RWPE1 (cell line): ENCODE measurements at places on chromosomes 1 and 21.

- no peak for DNase-seq
Measured at GRCh38 chr21:41874611-41875010, 4.5 kb downstream of the PRDM15 start.

DNA sequence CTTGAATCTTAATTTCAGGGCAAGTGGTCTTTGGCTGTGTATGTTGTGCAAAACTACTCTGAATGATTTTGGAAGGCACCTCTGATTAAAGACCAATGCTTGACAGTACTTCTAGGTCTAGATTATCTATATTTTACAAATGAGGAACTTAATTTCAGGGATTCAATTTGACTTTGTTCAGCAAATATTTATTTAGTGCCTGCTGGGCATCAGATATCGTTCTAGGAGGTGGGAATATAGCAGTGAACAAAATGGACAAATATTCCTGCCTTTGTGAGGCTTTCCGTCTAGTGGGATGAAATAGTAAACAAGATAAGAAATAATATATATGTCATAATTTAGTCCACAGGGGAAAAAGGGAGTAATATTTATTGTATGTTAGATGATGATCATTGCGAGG, 4.7 kb downstream of the ZNF326 start:
- DNase-seq: no peak

DNA sequence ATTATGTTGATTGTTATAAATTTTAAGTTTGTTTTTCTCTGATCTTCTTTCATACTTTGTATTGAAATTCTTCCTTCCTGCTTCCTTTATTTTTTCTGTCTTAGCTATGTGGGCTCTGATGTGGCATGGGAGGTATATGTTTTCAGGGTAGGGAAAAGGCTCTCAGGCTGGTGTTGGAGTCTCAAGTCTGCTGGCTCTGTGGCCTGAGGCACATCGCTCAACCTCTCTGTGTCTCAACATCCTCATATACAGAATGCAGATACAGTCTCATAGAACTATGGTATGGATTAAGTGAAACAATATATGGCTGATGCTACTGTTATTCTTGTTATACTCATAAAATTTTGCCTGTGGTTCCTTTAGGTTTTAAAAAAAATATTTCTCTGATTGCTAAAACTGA, 105.9 kb downstream of the KCNN3 start:
- DNase-seq: no peak

DNA sequence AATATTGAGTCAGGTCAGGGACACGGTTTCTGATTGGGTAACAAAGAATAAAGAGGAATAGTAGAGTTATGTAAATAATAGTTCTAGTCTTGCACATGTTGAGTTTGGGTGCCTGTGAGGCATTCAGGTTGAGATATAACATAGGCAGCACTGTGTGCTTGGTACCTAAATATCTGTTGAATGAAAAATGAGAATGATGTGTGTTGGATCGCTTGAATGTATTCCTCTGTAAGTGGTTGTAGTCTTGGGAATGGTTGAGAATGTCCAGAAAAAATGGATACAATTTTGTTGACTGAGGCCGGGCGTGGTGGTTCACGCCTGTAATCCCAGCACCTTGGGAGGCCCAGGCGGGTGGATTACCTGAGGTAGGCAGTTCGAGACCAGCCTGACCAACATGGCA, 116.3 kb upstream of the HNRNPU start:
- no peak for DNase-seq

DNA sequence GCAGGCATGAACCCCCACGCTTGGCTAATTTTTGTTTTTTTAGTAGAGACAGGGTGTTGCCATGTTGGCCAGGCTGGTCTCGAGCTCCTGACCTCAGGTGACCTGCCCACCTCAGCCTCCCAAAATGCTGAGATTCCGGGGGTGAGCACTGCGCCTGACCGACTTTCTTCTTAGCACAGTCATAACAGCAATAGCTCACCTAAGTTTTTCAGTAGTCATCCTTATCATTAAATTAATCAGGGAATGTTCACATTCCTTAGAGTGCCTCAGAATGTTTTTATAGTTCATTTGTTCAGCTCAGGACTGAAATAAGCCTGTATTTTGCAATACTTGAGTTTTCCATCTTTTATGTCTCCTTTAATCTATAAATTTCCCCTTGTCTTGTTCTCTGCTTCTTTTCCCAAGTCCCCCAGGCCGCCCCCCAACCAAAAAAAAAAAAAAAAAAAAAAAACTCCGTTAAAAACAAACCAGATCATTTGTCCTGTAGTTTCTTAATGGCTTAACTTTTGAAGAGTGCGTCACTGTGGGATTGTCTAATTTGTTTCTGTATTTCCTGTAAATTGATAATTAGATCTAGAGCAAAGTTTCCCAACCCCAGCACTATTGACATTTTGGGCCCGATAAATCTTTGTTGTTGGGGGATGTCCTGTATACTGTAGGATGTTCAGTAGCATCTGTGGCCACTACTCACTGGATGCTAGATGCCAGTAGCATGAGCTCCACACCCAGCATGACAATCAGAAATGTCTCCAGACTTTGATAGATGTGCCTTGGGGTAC, 120.7 kb downstream of the ITSN1 start:
- DNase-seq: no peak

GRCh38 chr1:66267201-66267940, 266.6 kb upstream of the SGIP1 start:
- no peak for DNase-seq

- no peak for DNase-seq
Measured at GRCh38 chr21:45861156-45861870, 120.3 kb upstream of the COL6A1 start.

DNA sequence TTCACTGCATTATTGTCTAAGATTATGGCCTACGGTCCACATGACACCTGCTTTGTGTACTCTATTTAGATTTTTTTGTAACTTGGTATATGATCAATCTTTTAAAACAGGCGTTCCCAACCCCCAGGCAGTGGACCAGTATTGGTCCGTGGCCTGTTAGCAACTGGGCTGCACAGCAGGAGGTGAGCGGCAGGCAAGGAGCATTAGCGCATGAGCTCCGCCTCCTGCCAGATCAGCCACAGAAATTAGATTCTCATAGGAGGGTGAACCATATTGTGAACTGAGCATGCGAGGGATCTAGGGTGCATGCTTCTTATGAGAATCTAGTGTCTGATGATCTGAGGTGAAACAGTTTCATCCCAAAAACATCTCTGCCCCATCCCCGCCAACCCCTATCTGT, 228.4 kb upstream of the NR5A2 start:
- no peak for DNase-seq

- no peak for DNase-seq
Measured at GRCh38 chr1:92877081-92877711, 45.4 kb downstream of the RPL5 start.

DNA sequence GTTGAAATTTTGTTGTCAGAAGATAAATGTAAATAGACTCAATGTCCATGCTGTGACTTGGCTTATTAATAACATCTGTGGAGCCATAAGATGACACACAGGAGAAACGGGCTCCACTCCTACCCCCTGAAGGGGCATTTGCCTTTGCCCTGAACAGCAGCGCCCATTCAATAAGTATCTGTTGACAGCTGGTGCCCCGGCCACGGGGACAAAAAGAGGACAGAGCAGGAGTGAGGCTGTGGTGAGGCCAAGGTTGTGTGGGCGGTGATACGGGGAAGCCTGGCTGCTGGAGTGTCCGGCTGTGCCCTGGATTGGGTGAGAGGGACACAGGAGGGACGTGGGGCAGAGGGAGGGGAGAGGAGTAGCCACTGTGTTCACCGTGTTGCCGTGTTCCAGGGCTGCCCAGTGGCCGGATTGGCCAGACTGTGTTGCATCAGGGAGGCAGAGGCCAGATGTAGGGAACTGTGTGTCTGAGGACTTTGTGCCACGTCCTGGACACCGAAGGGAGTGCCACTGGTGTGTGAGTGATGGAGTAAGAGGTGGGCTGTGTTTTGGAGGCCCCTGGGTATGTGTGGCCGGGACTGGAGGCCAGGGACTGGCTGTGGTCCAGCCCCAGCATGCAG, 15.1 kb downstream of the PRMT2 start:
- no peak for DNase-seq

- DNase-seq: no peak
Measured at GRCh38 chr21:17370916-17371315, 141.9 kb upstream of the CXADR start.

- DNase-seq: peak; percentile 11
Measured at GRCh38 chr1:63537940-63538339, 14.6 kb downstream of the EFCAB7 start.

GRCh38 chr1:160342526-160342925, 524 bp downstream of the COPA start:
- DNase-seq: no peak
